ENCODE measurements at places on chromosomes 16 and 17.
A peak's percentile ranks its signal among the peaks of the same experiment; 100 is the strongest.

GRCh38 chr16:57479205-57479975 is 6.9 kb downstream of the DOK4 start:
- no peak for DNase-seq

DNA sequence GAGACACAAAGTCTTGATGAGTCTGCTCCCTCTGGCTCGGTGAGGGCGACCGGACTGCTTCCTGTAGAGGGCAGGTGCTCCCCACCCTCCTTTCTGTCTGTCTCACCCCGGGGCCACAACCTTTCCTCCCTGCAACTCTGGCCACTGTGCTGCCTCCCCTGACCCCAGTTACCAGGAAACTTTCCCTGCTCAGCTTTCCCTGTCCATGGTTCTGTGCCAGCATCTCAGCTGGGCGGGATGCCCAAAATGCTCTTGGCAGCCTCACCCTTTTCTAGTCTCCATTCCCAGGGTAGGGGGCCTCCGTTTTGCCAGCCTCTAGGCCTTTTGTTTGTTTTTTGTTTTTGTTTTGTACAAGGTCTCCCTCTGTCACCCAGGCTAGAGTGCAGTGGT is 1.4 kb downstream of the PLD2 start:
- no peak for DNase-seq

DNA sequence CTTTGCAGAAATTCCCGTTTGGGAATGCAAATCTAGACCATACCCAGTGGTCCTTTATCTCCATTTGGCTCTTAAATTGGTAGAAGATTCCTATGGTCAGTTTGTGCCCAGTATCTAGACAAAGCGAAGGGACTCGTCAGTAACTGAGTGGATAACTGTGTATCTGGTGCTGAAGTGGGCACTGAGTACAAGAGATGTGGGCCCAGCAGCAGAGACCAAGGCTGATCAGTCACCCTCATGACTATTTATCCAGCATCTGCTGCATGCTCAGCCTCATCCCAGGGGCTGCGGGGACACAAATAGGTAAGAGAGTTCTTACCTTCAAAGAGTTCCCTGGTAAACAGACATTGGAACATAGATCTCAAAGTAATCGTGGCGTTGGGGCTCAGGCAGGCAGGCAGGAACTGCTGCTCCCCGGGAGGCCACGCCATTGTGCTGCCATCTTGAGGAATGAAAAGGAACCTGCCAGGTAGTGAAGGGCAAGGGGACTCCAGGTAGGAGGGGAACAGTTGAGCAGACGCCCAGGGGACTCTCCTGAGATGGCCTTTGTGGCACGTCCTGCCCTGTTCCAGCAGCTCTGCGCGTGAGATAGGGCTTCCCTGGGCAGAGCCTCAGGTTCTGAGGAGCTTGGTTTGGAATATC is 10.3 kb downstream of the NT5M start:
- no peak for DNase-seq

DNA sequence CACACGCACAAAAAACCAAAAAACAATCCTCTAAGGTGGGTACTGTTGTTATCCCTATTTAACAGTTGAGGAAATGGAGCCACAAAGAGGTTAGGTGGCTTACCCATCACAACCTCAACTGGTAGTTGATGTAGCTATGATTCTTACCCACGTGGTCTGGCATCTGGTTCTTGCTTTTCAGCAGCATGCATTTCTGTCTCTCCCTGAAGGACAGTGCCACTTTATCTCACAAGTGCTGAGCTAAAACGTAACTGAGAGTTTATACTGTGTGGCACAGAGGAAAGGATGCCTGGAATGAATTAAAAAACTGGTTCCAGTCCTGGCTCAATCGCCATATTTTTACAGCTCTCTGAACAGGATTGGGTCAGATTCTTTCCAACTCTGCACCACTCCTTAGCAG is 1.9 kb upstream of the CORO6 start:
- no peak for DNase-seq

- DNase-seq = no peak
Observed at GRCh38 chr17:67020293-67020766, 24.0 kb upstream of the CACNG1 start.

GRCh38 chr16:81716478-81717225 is 62.4 kb upstream of the PLCG2 start:
- DNase-seq = no peak

DNA sequence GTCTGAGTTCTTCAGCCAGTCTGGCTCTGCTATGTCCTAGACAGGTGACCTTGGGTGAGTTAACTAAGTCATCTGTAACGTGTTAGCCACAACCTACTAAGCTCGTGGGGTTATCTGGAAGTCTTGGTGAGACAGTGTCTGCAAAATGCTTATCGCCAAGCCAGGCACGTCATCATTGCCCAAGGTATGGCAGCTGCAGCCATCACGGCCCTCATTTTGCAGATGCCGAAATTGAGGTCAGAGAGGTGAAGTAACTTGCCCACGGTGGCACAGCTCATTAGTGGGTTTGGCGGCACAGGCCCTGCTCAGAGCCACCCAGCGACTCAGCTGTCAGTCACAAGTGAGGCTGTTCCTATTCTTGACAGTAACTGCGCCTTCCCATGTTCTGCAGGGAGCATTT is 79.8 kb downstream of the CMIP start:
- DNase-seq = no peak

DNA sequence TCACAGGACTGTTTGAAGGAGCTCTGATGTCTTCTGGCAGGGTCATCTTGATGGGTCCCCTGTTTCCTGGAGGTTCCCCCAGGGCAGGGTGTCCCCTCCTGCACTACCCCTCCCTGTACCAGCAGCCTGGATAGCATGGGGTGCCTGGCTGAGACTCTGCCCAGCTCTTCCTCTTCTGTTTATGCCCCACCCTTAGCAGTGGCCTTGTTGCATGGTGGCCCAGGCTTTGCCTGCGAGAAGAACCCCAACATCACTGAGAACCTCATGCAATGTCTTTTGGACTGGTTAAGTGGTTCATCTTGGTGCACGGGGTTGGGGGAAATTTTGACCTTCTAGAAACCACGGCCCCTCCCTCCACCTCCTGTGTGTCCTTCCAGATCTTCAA is 121.8 kb downstream of the IRX3 start:
- no peak for DNase-seq

DNA sequence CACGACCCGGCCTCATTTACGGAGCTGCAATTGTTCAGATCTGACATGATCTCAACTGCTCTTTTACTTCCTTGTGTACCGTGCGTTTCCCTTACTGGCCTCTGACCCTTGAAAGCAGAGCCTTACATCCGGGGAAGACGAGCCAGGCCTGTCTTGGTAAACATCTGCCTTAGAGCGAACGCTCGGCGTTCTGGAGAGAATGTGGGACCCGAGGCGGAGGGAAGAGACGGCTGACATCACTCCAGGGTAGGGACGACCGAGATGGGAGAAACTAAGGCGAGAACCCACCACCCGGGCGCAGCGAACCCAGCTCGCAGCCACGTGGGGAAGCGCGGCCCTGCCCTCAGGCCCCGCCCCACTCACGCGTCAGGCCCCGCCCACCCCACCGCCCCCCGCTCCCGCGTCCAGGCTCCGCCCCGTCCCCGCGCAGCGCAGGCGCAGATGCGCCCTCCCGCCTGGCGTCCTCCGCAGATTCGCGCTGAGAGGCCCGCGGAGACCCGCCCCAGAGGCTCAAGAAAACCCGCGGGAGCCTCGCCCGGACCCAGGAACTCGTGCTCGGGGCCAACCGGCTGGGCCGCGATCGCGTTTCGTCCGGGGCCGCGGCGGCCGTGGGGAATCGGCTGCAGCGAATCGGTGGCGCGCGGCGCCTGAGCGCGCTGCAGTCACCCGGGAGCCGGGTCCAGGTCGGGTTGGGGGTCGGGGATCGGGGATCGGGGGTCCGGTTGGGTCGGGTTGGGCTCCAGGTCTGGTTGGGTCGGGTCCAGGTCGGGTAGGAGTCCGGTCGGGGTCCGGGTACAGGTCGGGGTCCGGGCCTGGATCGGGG is at the start of gene TELO2:
Gene TELO2, plus strand, starts transcription at position 438 of the 823 bp plus-strand sequence. CDS start 922 bp downstream, outside the sequence.
- peak; percentile 92 for DNase-seq

DNA sequence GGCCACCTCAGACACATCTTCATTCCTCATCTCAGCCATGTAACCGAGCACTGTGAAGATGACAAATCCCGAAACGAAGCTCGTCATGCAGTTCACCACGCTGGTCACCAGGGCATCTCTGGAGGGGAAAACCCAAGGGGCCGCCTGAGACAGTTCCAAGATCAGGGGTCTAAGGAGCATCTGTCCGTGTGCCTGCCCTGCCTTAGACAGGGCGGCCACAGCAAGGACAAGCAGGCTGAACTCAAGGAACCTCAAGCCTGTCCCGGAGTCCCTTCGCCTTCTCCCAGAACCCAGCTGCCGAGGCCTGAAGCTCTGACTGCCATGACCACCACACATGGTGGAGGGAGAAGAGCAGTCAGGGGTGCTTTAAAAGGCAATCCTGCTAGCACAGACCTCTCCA is 22.7 kb downstream of the SLC6A4 start:
- no peak for DNase-seq

DNA sequence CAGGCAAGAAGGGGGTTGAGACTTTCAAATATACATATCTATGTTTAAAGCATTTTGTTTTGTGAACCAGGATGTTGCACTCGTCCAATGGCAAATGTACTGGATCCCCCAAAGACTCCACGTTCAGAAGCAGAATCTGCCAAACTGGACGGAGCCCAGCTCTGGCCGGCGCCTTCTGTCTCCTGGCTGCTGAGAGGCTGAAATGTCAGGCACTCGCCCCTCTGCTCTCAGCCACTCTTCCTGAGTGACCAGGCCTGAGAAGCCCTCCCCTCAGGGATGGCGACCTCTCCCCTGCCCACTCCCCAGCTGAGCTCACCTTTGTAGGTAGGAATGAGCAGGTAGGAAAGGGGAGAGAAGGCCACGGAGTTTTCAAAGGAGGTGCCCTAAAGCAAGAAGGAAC is 187.5 kb upstream of the FOXF1 start:
- peak; percentile 50 for DNase-seq

GRCh38 chr16:89184933-89185794 is 13.6 kb downstream of the CDH15 start:
- no peak for DNase-seq

GRCh38 chr16:52843381-52843780 is 209.3 kb downstream of the CHD9NB start:
- no peak for DNase-seq

DNA sequence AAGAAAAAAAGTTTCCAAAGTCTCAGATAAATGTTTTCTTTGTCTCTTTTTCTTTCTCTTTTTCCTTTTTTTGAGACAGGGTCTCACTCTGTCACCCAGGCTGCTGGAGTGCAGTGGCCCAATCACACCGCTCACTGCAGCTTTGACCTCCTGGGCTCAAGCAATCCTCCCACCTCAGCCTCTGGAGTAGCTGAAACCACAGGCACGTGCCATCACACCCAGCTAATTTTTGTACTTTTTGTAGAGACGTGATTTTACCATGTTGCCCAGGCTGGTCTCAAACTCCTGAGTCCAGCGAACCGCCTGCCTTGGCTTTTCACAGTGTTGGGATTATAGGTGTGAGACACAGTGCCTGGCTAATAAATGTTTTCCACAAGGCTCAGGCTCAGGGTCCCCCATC is 53.3 kb upstream of the KSR1 start:
- no peak for DNase-seq

DNA sequence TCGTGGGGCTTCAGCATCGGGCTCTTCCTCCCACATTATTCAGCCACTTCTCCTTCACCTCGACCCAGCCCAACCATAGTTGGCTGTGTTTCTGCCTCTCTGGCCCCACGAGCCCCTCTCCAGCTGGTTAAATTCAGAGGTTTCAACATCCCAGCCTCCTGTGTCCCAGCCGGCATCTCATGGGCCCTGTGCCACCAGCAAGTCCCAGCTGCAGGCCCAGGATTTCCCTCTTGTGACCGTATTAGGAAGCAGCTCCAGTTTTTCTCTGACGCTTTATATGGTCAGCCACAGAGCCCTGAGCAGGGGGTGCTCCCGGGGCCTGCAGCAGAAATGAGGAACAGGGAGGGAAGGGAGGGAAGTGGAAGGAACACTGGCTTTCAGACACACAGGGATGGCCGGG is 27.4 kb downstream of the MYH11 start:
- no peak for DNase-seq

DNA sequence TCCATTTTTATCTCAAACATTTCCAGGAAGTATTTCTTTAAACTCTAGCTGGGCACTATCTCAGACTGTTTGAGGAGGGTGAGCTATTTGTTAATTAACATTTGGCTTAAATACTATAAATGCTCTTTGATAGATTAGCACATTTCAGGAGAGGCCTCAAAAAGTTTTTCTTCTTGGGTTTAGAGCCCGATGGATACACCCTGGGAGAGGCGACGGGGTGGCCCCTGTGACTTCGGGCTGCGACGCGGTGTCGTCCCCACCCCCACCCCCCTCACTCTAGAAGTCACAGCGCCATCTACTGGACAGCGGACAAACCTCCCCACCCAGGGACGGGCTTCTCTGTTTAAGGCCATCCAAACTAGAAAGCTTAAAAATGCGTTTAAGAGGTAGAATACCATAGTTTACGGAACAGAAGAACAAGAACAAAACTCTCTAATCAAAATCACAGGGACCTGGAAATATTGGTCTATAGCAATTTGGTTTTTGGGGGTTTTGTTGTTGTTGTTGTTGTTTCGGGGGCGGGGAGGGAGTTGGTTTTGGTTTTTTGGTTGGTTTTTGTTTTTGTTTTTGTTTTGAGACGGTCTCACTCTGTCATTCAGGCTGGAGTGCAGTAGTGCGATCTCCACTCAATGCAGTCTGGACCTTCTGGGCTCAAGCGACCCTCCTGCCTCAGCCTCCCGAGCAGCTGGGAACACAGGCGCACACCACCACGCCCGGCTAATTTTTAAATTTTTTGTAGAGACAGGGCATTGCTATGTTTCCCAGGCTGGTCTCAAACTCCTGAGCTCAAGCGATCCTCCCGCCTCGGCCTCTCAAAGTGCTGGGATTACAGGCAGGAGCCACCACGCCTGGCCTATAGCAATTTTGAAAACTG is 254.4 kb downstream of the C16orf95 start:
- DNase-seq = peak; percentile 78

- DNase-seq = no peak
Observed at GRCh38 chr16:31636433-31636832, 108.7 kb downstream of the AHSP start.

DNA sequence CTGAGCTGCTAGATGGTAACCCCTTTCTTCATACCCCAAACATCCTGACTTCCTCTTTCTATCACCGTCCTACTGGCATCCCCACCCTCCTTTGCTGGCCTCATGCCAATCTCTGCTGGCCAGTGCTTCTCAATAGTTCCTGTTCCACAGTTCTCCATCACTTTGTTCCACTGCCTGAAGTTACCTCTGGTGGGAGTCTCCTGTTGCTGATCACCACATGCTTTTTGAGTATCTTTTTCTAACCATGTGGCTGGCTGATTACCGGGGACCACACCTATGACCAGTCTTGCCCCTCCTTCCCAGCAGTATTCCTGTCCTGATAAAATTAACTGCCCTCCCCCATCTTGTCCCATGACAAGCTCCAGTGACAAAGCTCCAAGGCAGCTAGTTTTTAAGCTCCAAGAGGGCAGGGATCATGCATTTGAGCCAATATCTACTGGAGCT is 380.4 kb upstream of the CCL2 start:
- DNase-seq = no peak
